ENCODE measurements at places on chromosomes 3 and 15.
A peak's percentile ranks its signal among the peaks of the same experiment; 100 is the strongest.

DNA sequence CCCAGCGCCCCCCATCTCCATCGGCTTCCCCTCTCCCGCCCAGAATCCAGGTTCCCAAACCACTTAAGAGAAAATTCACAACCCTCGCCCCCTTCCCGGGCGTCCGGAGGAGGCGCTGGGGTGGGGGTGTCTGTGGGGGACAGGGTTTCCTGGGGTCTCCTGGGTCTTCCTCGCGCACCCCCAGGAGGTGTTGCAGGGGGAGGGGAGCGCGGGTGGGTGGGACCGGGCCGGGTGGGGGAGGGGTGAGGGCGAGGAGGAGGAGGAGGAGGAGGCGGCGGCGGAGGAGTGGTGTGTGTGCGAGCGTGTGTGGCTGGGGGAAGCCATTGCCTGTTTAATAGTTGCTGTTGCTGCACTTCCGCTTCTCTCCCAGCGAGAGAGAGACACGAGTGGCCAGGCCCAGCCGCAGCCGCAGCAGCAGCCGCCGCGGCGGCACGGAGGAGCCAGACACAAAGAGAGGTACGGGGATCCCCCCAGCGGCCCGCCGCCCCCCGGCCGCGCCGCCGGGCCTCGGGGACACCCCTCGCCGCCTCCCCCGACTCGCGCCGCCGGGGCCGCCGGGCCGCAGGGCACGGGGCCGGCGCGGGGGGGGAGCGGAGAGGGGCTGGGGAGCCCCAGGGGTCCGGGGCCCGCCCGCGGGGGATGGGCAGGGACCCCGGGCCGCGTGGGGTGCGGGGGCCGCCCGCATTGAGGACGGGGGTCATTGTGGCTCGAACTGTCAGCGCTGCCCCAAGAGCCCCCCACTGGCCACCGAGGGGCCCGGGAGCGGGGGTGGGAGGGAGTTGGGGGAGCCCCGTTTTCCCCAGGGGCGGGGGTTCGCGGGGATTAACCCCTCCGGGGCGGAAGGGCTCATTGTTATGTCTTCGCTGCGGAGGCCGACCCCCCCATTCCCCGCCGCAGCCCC, at the start of gene UBE2E1:
Gene UBE2E1, plus strand, starts transcription at position 323 of the 901 bp plus-strand sequence. CDS start 1,315 bp downstream, outside the sequence.
- peak; percentile 82 for DNase-seq

- no peak for DNase-seq
These were observed 343.2 kb upstream of the ADAMTS9 start for GRCh38 chr3:65030847-65031463.

GRCh38 chr15:48641416-48641815, 4.1 kb downstream of the FBN1 start:
- no peak for DNase-seq

GRCh38 chr15:71780115-71780976, 30.0 kb upstream of the NR2E3 start:
- DNase-seq: peak; percentile 76

DNA sequence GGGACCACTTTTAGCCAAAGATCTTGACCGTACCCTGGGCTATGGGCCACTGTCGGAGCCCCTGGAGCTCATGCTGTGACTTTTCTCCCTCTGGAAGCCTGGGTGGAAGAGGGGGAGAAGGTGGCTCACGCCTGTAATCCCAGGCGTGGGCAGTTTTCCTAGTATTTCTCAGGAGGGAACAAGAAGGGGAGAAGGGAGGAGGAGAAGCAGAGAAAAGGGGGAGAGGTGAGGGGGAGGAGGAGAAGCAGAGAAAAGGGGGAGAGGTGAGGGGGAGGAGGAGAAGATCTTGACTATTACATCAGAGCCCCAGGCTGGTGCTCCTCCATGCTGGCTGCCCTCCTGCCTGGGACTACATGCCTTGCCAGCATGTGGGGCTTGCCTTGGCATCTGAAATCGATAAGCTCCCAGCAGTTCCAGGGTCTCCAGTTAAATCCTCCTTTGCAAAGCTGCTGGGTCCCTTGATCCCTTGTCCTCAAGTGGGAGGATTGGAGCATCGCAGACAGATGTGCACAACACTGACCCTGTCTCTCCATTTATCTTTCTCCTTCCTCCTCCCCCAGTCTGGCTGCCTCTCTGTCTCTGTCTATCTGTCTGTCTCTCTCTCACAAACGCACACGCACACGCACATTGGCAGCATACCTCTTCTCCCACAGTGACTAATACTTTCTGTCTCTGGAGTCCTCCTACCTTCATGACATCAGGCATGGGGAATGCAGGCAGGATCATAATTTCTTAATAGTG, 41.6 kb downstream of the MRAS start:
- no peak for DNase-seq

GRCh38 chr3:79810092-79810491, 42.3 kb upstream of the ROBO1 start:
- no peak for DNase-seq

Data from germinal center (tissue), 1 donor.